ENCODE measurements at places on chromosomes 2 and 18.
A peak's percentile ranks its signal among the peaks of the same experiment; 100 is the strongest.

DNA sequence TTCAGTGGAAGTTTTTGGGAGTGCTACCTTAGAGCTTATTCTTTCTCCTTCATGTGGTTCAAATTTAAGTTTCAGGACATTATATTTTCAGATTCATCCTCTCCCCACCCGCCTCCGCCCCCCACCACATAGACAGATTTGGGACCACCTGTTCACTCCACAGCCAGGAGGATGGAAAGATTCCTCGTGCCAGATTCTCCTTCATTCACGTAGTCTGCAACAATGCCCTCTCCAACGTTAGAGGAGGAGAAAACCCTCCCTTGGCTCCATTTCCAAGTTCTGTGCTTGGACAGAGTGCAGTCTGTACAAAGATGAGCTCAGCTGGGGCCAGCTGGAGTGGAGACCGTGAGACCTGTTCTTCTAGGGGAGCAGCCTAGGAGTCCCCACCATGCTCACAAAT, 26.2 kb downstream of the POU3F3 start:
- no peak for DNase-seq

DNA sequence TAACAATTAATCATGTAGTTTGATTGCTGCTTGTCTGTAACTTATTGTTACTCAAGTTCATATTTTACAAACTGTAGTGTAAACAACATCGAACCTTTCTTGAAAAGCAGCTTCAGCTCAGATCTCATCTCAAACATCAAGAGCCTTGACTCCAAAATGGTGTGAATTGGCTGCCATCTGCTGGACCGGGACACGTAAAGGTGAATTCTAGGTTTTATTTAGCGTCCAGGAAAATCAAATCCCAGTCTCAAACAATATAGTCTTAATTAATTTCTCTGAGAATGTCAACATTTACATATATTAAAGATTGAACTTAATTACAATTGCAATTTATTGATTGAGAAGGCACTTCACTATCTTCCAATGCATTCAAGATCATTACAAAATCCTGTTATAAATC, 453.0 kb downstream of the GALR1 start:
- DNase-seq = no peak

DNA sequence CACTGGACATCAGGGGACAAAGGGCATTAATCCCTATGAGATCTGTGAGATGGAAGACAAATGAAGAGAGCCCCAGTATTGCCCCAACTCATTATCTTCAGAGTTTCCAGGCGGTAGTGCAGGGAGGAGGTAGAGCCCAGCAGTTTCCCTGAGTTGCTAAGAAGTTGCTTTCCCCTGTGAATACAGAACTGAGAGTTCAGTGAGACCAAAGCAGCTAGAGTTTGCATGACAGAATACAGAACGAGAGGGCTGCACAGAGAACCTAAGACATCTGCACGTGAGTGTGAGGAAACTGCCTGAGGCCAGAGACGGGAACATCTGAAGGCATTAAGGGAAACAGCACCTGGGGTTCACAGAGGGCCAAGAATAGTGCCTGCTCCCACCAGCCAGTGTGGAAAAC, 18.1 kb upstream of the PGAP1 start:
- DNase-seq = no peak

DNA sequence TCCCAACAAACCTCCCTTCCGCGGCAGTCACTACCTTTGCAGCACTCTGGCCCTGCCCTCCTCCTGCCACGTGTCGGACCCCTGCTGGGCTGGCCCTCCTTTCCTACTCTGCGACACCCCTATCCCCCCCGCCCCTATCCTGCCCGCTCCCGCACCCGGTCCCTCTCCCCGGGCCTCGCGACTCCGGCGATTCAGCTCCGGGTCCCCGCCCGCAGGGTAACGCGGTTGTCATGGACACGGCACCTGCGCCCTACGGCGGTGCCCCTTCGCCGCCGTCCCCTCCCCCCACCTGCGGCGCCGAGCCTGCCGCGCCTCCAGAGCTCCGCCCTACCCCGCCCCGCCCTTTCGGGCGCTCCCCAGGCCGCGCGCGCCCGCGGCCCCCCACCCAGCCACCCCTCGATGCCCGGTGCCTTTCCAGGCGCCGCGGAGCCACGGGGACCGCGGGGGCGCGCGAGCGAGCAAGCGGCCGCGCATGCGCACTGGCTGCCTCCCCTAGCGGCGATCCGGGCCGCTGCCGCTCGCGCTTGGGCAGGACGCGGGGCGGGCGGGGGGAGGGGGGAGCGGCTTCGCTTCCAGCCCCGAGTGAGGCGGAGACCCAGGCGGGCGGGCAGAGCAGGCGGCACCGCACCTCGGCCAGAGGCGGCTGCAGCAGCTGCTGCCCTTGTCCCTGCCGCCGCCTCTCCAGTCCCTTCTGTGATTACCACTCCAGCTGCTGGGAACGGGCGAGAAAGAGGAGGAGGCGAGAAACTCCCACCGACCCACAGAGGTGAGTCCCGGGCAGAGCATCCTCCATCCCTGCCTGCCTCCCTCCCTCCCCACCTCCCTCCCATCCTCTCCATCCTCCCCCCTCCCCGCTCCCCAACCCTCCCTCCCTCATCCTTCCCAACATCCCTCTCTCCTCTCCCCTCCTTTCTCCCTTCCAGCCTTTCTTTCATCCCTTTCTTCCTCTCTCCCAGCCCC, at the start of gene CTNNA2:
CTNNA2 (plus strand) TSS at position 610 of the 960 bp plus-strand sequence.
- DNase-seq = peak; percentile 1
